Kidney epithelial cell (primary cell): ENCODE measurements at places on chromosomes 11 and 22. TPM values are rescaled to one million over a fixed set of nuclear protein-coding genes. Genes with fewer than 3 reads are reported as not detected.

DNA sequence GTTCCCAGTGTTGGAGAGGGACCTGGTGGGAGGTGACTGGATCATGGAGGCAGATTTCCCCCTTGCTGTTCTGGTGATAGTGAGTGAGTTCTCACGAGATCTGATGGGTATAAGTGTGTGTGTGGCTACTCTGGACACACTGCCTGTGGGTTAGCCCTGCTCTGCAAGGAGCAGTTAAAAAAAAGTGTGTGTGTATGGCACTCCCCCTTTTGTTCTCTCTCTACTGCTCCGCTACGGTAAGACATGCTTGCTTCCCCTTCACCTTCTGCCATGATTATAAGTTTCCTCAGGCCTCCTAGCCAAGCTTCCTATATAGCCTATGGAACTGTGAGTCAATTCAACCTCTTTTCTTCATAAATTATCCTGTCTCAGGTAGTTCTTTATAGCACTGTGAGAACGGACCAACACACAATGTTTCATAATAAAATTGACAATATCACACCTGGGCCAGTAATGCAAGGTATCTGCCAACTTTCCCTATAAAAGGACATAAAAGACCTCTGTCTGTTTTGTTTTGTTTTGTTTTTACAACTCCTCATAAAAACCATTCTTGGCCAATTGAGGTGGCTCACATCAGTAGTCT, 20.2 kb downstream of the CLTCL1 start:
- DNase-seq, result no peak

ANO9 gene
- total RNA-seq, result 18.4 and 19.7 TPM in 2 replicates

DNA sequence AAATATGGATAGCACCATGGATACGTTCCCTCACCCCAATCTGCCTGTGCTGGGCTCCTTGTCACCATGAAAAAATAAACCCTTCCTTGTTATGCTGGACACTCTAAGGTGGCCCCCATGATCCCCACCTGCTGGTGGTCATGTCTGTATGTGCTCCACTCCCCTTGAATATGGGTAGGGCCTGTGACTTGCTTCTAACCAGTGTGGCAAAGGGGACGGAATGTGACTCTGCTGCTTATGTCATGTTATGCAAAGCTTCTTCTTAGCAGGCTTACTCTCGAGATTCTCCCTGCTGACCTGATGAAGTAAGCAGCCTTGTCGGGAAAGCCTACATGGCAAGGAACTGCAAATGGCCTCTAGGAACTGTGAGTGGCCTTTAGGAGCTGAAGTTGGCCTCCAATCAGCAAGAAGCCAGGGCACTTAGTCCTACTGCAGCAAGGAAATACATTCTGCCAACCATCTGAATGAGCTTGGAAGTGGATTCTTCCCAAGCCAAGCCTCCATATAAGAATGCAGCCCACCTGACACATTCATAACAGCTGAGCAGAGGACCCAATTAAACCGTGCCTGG, 159.9 kb downstream of the CCDC34 start:
- no peak for DNase-seq

DNA sequence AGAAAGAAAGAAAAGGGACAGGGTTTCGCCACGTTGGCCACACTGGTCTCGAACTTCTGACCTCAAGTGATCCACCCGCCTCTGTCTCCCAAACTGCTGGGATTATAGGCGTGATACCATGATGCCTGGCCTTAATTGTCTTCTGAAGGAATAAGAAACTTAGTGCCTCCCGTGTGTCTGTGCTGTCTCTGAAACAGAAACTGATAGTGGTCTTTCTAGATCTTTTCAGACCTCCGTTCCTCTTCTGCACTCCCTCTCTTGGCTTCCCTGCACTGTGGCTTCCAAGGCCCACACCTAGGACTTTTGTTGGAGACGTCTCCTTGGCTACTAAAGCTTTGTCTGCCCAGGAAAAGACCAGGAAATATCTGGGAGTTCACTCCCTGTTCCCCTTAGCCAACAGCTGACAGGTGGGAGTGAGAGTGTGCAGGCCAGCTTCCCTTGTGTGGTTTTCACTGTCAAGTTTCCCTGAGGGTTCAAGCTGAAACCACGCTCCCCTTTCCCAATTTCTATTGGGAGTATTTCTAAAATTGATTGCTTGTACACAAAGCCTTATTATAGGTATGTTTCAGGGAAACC, 10.1 kb upstream of the HTR3B start:
- no peak for DNase-seq

GRCh38 chr11:36110668-36111410, 167.0 kb downstream of the LDLRAD3 start:
- no peak for DNase-seq

NCR3LG1 gene
- total RNA-seq, result 10.1 and 11.4 TPM in 2 replicates

DNA sequence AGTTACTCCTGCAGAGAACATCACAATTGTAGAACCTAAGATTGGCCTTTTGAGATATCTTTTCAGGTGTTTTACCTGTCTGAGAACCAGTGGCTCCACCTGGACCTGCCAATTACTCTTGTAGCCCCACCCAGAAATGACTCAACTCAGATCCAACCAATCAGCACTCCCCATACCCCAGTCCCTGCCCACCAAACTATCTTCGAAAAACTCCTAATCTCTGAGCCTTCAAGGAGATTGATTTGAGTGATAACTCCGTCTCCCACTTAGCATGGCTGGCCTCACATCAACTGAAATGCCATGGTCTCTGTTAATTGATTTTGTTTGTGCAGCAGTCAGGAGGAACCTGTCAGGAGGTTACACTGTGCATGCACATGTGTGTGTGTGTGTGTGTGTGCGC, 103.6 kb downstream of the MTNR1B start:
- DNase-seq, result no peak

- DNase-seq, result no peak
Measured at GRCh38 chr11:117181586-117182550, 3.3 kb downstream of the SIDT2 start.

DNA sequence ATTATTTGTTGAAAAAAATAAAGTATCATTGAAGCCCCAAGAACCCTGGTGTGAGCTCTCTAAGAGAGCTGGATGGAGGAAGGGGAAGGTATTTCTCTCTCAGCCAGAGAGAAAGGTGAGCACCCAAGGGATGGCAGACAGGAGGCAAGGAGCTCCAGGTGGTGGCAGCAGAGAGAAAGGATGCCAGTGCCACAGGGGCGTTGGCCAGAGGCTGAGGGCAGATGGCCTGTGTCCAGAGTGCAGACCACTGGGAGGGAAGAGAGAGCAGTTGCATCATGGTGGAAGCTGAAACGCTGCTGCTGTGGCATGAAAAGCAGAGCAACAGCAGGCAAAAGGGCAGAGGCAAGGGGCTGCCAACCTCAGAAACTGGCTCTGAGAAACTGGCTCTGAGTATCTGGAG, 8.5 kb downstream of the SPON1 start:
- DNase-seq, result no peak

GRCh38 chr11:126007238-126007637, 55.4 kb downstream of the CDON start:
- peak; percentile 51 for DNase-seq

TH gene
- not detected in 2 replicates for total RNA-seq

GRCh38 chr11:61054513-61054912, 47.8 kb upstream of the CD5 start:
- DNase-seq, result no peak

GRCh38 chr11:61052182-61052972, 49.9 kb upstream of the CD5 start:
- no peak for DNase-seq

GRCh38 chr22:38177926-38178604, 3.6 kb downstream of the PLA2G6 start:
- DNase-seq, result peak; percentile 69

GRCh38 chr11:66183494-66184048, 84.9 kb upstream of the RAB1B start:
- no peak for DNase-seq

DNA sequence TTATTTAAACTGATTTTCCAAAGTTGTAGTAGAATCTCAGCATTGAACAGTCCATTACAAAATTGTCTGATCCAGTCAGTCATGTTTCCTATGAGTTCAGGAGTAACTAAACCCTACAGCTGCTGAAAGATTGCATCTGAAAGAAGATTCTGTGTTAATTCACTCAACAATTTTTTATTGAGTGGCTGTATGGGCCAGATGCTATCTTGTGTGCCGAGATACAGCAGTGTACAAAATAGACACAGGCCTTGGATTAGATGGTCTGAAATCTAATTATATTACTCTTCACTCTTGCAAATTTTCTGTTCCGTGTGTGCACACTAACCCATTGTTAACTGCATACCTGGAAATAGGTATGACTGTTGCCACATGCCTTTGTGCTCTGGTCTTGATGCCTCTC, 7.3 kb downstream of the GVQW3 start:
- DNase-seq, result no peak
